NCI-H1105 (cell line): ENCODE measurements at places on chromosomes 5 and 9.

- DNase-seq, result no peak
These were observed 147.0 kb upstream of the ZNF366 start for GRCh38 chr5:72654231-72654630.

DNA sequence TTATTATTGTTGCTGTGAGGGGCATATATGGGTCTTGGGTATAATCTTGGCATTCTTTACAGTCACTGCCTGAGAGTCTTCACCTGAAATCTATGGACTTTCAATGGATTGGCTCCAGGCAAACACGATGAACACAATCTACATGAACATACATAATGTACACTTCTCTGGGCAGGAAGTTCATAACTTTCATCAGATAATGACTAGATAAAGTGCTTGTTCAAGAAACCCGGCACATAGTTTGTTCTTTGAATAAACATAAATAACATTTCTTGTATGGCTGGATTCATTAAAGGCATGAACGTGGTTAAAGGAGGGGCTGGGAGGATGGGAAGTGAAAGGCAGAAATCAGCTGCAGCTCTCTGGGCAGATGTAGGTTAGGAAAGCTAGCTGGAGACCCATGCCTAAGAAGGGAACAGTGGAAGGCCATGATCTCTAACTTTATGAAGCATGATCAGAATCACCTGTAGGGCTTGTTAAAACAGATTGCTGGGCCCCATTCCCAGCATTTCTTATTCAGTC, 306.9 kb upstream of the EFNA5 start:
- no peak for DNase-seq

- no peak for DNase-seq
These were observed 21.3 kb upstream of the RNF145 start for GRCh38 chr5:159230657-159231056.

DNA sequence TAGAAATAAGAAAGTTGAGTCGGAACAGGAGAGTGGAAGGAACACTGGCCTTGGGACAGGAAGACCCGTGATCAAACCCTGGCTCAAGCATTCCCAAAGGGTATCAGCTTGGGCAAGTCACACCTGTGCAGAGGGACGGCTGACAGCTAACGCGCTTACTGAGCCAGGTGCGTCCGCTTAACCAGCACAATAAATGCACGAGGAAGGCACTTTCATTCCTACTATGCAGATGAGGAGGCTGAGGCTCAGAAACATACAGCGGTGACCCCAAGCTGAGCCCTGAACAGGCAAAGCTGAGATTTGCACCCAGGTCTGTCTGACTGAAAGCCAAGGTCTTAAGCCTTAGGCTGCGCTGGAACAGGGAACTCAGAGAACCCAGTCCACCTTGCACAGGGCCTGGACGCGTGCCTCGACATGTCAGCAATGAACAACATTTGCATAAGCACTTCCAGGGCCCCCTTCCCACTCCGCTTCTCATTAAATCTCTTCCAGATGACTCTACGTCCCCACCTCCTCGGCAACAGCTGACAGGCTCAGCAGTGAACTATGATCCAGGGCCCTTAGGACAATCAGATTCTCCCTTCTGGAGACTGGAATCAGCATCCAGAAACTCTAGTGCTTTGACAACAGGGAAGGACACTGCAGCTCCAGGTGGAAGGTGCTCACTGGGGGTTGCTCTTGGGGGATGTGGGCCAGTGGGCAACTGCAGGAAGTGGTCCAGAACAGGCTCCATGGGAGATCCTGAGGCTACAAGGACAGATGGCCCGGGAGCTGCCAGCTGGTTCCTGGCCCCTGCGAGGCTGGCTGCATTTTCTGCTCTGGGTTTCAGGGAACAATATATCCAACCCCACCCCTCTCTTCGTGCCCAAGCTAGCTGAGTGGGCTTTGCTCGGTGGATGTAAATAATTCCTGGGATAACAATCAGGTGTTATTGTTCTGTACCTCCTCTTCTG, 35.2 kb downstream of the SH3PXD2B start:
- no peak for DNase-seq

GRCh38 chr9:7756088-7756487, 43.5 kb downstream of the DMAC1 start:
- no peak for DNase-seq
